ENCODE measurements at places on chromosomes 2 and 18.

- DNase-seq, result no peak
Measured at GRCh38 chr2:20052229-20052851, 912 bp upstream of the LAPTM4A start.

GRCh38 chr2:231293163-231293562, 94.7 kb downstream of the ARMC9 start:
- DNase-seq, result no peak

DNA sequence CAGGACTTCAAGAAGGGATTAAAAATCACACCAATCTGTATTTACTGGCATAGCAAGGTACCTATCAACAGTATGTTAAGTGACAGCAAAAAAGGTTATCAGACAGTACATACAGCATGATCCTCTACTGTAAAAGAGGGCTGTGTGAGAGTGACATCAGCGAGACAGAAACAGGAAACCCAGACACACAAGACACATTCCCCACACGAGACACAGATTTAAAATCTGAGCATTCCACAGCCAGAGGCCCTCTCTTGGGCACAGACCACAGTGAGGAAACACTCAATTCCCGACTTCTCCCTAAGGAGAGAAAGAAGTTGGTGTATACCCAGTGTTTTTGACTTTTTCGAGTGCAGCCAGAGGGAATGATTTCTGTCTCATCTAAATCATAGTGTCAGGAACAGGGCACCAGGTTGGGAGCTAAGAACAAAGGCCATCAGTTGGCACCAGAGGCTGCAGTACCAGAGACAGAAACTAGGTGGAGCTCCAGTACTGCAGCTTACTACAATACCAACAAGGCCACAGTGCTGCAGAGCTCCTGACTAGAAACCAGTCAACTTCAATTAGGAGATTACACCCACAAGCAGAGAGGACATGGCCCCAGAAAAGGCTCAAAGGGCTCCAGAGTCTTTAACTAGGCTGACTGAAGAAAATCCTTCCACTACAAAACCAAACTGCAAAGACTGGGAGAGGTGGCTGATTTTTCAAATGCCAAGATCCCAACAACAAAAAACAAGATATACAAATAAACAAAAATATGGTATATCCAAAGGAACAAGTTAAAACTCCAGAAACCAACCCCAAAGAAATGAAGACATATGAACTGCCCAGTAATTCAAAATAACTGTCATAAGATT, 41.0 kb downstream of the UNC50 start:
- no peak for DNase-seq

- no peak for DNase-seq
Measured at GRCh38 chr18:13835202-13835601, 11.3 kb downstream of the MC5R start.

- DNase-seq, result no peak
Measured at GRCh38 chr2:161400076-161400475, 16.0 kb upstream of the TBR1 start.

- DNase-seq, result no peak
Measured at GRCh38 chr2:34308140-34308539, 709.0 kb upstream of the FAM98A start.

GRCh38 chr2:72934683-72935610, 17.6 kb downstream of the EMX1 start:
- DNase-seq, result no peak

GRCh38 chr18:50369672-50370071, 5.2 kb upstream of the SKA1 start:
- DNase-seq, result no peak

GRCh38 chr2:181252262-181253148, 204.7 kb upstream of the ITGA4 start:
- no peak for DNase-seq

GRCh38 chr2:47641366-47641765, 141.6 kb upstream of the MSH6 start:
- no peak for DNase-seq

GRCh38 chr2:179218848-179219594, 45.6 kb downstream of the SESTD1 start:
- no peak for DNase-seq

DNA sequence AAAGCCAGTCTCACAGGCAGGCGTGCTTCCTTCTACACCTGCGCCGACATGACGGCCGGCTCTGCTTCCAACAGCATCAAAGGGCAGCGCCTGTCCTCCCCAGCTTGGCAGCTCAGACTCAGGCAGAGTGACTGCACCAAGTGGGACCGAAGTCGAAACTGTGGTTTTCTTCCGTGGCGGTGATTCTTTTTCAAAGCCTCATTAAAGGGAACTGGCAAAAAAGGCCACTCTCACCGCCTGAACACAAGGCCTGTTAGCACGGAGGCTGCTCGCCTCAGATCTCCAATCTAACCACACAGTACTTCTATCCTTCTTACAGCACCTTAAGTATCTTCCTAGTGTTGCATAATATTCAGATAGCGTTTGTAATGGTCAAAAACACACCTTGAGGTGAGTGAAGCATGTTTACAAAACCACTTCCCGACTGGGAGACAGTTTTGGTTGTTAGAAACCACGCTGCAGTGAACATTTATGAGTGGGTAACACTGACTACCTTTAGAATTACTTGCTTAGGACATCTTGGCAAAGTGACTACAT, 236.4 kb downstream of the HDAC4 start:
- no peak for DNase-seq

DNA sequence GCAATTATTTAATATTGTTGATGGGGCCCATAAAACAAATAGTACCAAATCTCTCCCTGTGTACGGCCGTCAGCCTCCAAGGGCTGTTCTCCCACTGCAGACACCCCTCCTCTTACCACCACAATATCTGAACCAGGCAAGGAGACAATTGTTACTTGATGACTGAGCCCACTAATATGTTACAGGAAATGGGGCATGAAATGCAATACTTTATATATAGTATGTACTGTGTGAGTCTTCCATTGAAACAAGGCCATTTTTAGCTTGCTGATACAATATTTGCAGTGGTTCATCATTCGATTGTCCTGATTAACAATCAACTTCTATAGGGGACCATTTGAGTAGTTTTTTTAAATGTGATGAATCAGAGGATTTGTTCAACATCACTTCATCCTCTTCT, 307.3 kb downstream of the GBX2 start:
- no peak for DNase-seq

DNA sequence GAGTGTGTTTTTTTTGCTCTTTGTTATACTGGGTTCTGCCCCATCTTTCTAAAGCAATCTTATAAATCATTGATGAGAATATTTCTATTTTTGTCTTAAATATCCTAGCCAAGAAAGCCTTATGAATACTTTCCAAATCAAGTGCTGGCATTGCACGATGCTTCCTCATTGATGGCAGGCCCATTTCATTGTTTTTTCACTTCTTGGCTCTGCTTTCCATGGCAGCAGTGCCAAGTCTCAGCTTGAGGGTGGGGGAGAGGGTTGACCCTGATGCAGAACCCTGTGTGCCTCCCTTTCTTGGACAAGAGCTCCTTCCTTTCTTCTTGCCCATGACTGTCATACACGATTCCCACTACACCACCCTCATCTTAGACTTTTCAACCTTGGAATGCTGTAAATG, 16.7 kb upstream of the CELF4 start:
- DNase-seq, result no peak

Measured in GOT3 (cell line).